ENCODE measurements at places on chromosomes 3 and 15. TPM values are rescaled to one million over a fixed set of nuclear protein-coding genes. Genes with fewer than 3 reads are reported as not detected.

PDZRN3 gene
- not detected for total RNA-seq

ECE2 gene
- total RNA-seq: not detected

CLDN18 gene
- not detected for total RNA-seq

METTL6 gene
- 19.5 TPM for total RNA-seq

NEK10 gene
- 0.19 TPM for total RNA-seq

DNA sequence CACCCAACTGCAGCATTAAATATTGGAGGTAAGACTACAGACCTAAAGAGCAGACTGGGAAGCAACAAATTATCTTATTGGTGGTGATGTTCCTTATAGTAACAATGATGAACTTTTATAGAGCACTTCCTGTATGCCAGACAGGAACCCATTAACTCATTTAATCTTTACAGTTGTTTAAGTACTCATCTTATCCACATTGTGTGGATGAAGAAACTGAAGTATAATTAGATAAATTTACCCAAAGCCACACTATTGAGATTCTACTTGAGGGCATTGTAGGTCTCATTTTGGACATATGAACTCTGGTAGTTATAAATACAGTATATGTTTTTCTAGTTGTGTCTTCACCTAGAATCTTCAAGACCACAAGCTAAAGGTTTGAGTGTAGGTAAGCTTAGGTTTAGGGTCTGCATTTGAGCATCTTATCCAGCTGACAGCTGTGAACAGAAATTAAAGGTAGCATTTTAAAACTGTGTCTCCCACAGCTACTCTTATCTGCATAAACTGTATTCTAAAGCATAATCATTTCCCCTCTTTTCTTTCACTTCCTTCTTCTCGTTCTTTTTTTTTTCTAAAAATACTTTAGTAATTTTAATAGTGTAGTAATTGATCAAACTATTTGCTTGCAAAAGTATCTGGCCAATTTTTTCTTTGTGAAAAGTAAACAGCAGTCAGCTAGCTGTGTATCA lies 138.2 kb downstream of the UBE2E2 start:
- DNase-seq: no peak

DNA sequence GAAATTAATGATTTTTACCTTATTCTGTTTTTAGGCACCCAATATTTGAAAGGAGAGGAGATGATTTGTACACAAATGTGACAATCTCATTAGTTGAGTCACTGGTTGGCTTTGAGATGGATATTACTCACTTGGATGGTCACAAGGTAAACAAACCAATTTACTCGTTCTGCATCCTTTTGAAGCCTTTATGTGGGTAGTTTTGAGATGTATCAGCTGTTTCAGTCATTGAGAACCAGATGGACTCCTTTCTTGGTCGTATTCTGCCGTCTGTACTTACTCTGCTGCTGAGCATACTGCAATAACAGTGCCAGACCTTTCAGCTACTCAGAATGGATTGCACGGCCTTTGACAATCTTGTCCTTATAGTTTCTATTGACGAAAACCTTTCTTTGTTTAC lies 13.3 kb downstream of the DNAJB11 start:
- no peak for DNase-seq

DNA sequence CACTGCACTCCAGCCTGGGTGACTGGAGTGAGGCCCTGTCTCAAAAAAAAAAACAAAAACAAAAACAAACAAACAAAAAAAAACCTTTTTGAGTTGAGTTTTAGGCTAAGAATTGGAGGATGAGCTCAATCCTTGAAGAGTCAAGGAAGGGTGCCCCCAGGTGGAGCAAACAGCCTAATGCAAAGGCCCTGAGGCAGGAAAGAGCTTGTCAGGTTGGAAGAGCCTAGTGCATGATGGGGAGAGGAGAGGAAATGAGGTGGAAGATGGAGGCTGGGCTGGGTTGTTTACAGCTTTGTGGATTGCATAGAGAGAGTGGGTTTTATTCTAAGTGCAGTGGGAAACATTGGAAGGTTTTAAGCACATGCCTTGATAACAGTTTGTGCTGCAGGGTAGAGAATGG lies 2.1 kb upstream of the SNX22 start:
- peak; percentile 63 for DNase-seq

DNA sequence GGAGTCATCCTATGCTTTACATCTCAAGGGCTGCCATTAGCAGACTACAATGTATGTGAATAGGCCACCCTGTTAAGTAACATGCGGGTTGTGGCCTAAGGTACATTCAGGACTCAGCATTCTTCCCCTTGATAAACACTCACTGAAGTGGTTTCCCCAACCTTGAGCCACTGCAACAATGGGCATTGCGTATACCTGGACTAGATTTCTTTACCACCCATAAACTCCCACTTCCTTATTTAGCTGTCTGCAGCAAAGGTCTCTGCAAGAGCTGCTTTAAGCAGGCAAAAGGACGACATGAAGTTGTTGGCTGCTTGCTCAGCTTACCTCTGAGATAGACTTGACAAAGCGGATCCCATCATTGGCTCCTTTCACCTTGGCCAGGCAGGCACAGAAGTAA lies 16.2 kb downstream of the FYCO1 start:
- no peak for DNase-seq

DNA sequence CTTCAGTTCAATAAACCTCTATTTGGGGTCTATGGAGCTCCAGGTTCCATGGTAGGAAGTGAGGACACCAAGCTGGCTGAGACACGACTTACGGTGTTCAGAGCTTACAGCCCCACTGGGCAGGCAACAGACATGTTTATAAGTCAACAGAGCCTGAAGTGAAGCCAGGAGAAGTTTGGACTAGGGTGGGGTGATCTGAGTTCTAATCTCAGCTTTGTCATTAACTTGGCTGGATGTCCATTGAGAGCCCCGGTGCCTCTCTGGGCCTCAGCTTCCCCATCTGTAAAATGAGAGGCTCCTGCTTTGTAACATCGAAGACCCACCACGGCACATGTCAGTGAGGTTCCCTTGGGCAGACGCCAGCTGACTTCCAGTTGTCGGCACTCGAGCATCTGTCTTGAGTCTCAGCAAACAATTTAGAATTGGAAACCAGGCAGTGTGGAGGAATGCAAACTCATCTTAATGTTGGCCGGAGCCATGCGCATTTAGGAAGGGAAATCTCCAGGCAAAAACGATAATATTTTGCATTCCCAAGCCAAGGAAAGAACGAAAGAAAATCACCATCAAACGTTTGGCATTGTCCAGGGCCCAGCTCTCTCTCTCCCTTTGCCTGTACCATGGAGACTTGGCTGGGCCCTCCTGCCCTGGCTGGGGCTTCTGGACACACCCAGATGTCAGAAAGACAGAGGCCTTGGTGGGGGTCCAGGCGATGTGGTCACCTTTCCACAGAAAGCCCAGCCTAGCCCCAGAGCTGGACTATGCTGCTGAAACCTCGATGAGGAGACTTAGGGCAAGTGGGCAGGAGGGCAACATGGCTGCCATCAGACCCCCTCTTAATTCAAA lies 18.4 kb downstream of the ITGA11 start:
- no peak for DNase-seq

DNA sequence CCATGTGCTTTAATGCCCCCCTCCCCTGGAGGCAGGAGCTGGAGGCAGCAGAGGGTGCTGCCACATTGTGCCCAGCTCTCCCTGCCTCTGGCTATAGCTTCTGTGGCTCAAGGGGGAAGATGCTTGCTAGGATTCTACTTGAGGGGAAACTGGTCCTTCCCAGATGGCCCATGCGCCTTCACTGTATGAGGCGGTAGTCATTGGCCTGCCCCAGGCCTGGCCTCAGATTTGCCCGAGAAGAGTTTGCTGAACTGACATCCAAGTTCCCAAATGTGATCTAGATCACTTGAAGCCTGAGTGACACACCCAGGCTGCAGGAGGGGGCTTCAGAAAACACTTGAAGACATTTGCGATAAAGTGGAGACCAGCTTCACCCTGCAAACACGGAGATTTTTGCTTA lies 4.1 kb downstream of the SYNM start:
- no peak for DNase-seq

GRCh38 chr15:43317566-43318184 lies 12.7 kb downstream of the LCMT2 start:
- DNase-seq: no peak

- no peak for DNase-seq
Observed at GRCh38 chr15:92166751-92167405, 226.8 kb upstream of the ST8SIA2 start.

- DNase-seq: peak; percentile 85
Observed at GRCh38 chr15:73897441-73898261, 24.3 kb downstream of the TBC1D21 start.

DNA sequence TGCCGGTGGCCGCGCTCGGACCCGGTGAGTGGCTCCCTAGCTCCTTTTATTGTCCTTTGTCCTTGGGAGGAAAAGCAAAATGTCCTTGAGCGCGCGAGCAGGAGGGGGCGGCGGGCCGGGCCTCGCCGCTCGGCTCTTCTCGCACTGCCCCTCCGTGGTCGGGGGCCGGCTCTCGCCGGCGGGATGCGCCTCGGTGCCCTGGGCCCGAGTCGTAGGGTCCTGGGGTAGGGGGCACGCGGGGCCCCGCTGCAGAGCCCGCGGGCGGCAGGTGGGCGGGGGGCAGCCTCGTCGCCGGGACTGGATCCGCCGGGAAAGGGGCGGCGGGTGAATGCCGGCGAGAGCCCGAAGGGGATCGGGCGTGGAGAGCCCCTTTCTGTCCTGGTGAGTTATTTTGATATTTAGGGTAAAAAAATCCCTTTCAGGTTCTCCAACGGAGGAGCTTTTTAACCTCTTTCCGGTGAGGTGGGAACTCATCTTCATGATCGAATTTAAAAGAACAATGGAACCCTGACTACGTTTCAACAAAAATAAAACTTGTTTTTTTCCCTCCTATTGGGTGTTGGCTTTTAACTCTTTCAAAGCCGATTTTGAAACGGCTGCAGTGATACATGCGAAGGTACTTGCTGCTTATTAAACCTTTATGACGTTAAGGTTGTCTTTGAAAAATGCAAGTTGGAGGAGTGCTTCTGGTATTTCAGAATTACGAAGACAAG lies 16.8 kb upstream of the CHD2 start:
- peak; percentile 58 for DNase-seq

DNA sequence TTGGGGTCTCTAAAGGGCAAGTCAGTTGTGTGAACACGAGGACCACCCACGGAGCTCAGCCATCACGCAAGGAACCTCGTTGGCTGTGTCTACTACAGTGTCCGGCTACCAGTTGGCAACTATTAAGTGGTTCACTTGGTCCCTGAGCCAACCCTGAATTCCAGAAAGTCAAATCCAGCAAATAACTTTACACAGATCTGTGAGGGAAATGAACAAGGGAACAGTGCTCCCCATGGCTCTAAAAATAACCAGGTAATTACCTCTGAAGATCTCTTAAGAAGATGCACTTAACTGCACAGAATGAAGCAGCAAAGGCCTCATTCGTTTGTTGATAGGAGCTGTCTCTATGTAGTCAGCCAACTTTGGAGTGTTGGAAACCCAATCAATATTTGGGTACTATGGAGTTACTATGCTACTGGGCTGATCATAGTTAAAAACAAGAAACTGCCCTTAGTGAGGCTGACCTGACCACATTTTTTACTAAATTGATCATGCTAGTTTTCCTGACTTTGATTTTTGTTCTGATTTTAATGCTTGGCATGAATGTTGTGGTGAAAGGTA lies 219.1 kb upstream of the LRIG1 start:
- no peak for DNase-seq

DNA sequence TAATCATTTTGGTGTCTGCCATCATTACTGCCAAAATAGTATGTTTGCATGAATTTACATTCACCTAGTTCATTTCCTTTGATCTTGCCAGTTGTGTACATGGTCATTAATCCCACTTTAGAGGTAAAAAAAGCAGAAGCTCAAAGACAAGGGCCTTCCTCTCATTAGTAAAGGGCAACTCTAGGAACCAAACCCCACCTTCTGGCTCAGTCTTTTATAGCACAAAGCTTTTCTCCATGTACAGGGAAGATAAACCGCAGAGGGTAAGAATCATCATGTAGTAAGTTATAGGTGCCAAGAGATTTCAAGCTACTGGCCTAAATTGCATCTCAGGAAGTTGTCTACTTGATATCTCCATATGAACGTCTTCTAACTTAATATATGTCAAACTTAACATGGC lies 19.3 kb upstream of the SPG21 start:
- DNase-seq: no peak

GRCh38 chr3:158571969-158572765 lies 1.2 kb downstream of the MLF1 start:
- DNase-seq: no peak
